ENCODE measurements at places on chromosomes 11 and 22. TPM values are rescaled to one million over a fixed set of nuclear protein-coding genes. Genes with fewer than 3 reads are reported as not detected.
A peak's percentile ranks its signal among the peaks of the same experiment; 100 is the strongest.

- peak; percentile 22 for DNase-seq
Measured at GRCh38 chr11:124415356-124415923, 9.2 kb downstream of the OR8B4 start.

DNA sequence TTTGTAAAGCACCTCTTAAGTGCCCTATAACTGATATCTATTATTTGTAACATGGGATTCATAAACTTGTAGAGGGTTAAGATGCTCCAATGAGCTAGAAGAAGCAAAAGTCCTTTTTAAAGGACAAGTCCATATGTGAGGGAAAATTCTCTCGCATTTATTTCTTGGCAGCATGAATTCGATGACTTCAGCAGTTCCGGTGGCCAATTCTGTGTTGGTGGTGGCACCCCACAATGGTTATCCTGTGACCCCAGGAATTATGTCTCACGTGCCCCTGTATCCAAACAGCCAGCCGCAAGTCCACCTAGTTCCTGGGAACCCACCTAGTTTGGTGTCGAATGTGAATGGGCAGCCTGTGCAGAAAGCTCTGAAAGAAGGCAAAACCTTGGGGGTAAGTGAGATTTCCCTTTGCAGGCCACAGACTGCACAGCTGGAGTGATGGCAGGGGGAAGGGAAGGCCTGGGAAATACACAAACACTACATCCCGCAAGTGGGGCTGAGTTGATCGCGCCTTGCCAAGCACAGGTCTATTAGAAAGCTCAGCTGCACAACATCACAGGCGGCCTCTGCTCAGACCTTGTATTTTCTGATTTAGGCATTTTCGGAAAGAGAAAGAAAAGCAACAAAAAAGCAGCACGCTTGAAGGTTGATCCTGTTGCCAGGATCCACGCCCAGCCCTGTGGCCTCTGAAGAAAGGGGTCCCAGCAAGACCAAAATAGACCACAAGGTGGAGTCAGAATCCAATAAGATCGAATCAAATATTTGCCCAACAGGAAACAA, 1.5 kb downstream of the MS4A8 start:
- peak; percentile 6 for DNase-seq

- no peak for DNase-seq
Measured at GRCh38 chr22:31752096-31752847, 1.5 kb upstream of the DEPDC5 start.

- DNase-seq: no peak
Measured at GRCh38 chr11:115017529-115017928, 339.2 kb downstream of the NXPE2 start.

DCHS1 gene
- total RNA-seq: 2.6 TPM

FAM181B gene
- total RNA-seq: not detected
